ENCODE measurements at places on chromosomes 7 and 10.

GRCh38 chr7:133191787-133192186 lies 61.1 kb upstream of the EXOC4 start:
- DNase-seq = no peak

- no peak for DNase-seq
These were observed 352.7 kb downstream of the CXCL12 start for GRCh38 chr10:44032216-44032615.

DNA sequence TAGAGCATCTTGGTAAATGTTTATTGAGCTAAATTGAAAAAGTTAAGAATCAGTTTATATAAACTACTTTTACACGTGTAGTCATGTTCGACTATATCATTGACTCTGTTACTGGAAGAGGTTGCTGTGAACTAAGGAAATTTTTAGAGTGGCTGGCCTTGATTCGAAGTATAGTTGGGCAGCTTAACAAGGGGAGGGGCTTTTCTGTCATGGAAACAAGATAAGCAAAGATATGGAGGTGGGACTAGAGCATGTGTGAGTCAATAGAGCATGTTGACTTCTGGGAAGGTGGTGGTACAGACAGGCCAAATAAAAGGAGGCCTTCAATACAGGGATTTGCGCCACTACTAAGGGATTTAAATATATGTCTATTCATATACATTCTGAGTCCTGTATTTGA lies 7.6 kb downstream of the ATP5F1C start:
- no peak for DNase-seq

DNA sequence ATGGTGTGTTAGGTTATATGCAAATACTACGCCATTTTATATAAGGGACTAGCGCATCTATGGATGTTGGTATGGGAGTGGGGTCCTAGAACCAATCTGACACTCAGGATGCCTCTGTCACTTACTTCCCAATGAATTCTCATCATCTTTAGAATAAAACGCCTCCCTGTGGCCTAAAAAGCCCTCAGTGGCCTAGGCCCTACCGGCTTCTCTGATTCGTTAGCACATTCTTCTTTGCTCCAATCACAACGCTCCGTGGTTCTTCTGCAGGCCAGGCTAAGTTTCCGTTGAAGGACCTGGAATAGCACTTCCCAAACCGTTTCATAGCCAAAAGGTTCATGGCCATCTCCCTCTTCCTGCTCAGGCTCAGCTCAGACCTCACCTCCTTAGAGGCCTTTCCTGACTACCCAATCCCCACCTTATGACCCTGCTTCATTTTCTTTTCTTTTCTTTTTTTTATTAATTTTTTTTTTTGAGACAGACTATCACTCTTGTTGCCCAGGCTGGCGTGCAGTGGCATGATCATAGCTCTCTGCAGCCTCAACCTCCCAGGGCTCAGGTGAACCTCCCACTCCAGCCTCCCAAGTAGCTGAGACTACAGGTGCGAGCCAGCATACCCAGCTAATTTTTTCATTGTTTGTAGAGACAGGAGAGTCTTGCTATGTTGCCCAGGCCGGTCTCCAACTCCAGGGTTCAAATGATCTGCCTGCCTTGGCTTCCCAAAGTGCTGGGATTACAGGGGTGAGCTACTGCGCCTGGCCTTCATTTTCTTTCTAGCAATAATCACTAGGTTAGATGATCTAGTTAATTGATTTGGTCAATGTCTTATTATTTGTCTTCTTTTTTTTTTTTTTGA lies 24.5 kb upstream of the YWHAG start:
- no peak for DNase-seq

- DNase-seq = no peak
These were observed 44.3 kb downstream of the TET1 start for GRCh38 chr10:68604441-68604840.

DNA sequence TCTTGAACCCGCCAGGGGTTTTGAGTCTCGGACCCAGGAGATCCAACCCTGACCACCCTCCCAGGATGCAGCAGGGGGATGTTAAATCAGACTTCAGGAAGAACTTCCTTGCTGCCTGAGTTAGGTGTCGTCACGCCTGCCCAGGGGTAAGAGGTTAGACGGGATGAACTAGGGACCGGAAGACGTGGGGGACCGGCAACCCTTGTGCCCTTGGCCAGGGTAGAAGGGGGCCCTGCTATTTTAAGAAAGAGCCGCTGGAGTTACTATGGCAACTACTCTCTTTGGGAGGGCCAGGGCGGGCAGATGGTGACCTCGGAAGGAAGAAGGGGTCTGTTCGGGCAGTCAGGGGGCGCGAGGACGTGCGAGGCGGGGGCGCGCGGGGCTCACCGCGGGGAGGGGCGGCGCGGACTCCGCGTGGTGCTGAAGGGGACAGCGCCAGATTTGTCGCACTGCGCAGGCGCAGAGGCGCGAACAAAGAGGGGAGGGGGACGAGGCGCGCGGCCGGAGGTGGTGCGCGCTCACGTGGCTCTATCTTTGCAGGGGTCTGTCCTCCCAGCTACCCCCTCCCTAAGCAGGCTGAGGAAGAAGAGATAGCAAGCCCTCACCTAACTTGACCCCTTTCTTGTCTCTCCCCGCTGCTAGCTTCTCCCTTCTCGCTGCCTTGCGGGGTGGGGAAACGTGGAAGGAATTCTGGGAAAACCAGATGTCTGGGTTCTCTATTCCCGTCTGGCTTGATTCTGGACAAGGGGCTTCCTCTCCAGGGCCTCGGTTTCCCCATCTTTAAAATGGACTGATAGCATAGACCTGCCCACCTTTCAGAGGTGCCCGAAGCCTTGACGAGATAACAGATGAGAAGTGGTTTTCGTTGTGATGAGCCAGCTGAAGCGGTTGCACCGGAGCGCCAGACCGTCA lies 940 bp upstream of the PSD start:
- DNase-seq = peak; percentile 72

DNA sequence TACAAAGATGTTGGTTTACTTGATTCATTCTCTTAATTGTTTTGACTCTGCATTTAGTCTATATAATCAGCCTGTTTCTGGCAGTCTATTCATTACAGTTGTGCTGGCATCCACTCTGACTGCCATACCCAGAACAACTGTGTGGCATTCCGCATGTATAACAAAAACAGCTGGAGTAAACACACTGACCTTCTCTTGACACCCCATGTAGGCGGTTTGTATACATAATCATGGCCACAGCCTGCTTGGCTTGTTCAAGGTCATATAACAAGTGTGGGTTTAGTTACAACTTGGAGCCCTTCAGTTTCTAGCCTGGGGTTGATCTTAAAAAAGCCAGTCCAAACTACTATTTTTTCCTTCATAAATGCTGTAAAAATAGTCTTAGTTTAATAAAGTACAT lies 70.9 kb downstream of the MBL2 start:
- DNase-seq = no peak

GRCh38 chr10:87523731-87524130 lies 19.0 kb downstream of the MINPP1 start:
- DNase-seq = no peak

DNA sequence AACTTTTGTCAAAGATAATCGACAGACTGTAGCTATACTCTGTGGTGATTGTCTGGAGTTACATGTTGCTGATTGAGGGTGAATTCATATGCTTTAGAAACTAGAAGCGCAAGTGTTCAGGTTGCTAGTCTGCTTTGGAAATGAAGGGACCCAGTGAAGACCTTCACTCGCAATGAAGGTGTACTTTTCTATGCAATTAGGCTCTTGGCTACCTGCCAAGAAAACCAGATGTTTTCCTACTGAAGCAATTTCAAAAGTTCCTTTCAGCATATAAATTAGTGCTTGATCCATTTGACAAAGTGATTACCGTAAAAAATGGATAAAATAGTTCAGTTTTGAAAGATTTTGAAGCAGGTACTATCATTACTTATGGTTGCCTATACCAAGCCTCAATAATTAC lies 10.0 kb upstream of the STK31 start:
- DNase-seq = no peak

DNA sequence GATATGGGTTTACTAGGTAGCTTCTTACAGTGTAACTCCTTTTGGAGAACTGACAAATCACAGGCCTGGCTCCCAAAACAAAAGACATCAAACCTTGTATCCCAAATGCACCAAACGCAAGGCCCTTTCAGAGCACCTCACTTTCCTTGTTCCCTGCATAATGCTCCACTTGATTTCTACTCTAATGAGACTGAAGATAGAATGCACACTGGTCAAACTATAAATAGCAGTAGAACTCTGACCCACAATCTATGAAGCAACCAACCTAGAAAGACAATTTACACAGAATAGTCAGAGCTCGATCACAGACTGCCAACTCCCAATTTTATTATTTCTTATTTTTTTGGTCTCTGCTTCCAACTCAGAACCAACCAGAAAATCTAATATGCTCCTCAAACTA lies 214.4 kb downstream of the CACNA2D1 start:
- no peak for DNase-seq

DNA sequence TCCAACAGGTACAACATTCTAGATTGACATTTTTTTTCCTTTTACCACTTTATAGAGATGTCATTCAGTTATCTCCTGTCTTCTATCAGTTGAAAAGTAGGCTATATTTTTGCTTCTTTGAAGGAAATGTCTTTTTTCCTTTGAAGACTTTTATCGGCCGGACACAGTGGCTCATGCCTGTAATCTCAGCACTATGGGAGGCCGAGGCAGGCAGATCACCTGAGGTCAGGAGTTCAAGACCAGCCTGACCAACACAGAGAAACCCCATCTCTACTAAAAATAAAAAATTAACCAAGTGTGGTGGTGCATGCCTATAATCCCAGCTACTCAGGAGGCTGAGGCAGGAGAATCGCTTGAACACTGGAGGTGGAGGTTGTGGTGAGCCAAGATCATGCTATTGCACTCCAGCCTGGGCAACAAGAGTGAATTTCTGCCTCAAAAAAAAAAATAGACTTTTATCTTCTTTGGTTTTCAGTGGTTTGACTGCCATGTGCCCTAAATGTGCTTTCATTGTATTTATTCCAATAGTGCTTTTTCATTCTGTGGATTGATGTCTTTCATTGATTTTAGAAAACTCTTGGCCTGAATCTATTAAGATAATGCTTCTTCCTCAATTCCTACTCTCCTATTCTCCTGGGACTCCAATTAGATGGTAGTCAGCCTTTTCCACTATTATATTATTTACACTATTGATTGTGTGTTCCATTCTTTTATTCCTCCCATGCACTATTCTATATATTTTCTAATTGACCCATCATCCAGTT lies 84.6 kb downstream of the IMMP2L start:
- DNase-seq = no peak

DNA sequence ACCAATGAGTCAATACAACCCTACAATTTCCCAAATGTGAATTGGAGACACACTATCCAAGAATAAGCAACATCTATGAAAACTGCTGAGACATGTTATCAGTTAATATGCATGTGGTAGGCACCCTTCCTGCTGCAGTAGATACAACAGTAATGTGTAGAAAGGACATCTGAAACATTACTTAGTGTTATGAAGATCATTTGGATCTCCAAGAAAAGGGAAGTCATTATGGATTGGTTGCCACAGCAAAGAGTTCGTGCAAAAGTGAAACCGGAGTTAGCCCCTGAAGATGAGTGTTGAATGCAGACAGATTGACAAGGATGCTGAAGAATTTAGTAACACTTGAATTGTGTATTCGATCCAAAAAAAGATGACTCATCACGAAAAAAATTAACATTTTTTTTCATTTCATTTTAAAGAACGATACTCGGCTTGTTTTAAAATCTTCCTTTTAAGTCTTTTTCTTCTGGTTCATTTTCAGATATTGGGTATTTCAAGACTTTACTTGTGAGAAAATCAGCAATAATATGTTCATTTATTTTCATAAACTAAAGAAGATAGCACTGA lies 322.4 kb upstream of the KLF6 start:
- DNase-seq = no peak

- DNase-seq = no peak
These were observed 12.9 kb upstream of the VIM start for GRCh38 chr10:17214971-17215781.

DNA sequence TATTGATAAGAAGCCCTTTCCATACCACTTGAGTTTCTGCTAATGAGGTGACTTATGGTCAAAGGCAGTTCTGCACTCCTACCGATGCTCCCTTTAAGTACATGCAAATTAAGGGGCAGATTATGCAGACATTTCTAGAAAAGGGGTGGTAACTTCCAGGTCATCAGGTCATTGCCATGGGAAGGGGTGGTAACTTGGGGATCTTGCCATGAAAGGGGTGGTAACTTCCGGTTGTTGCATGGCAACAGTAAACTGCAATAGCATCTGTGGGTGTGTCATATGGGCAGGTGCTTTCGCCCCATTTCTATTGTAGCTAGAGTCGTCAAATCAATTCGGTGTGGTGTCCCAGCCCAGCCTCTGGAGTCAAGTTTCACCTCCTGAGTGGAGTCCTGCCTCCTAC lies 150.9 kb downstream of the UBE2H start:
- no peak for DNase-seq

DNA sequence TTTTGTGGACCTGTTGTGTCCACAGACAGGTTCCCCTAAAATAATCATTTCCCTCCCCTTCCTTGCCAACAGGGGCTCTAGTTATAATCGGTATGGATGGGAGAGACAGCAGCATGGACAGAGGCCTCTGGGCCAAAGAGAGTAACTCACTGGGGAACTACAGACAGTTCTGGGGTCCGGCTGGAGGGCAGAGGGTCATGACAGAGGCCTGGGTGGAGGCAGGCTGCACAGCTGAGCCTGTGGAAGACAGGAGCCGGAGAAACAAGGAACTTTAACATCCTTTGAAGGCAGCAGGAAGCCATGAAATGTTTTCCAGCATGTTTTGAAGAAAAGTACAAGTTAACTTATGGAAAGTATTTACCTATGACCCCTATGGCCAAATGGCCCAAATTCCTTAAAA lies 68.6 kb downstream of the PDIA4 start:
- DNase-seq = no peak

DNA sequence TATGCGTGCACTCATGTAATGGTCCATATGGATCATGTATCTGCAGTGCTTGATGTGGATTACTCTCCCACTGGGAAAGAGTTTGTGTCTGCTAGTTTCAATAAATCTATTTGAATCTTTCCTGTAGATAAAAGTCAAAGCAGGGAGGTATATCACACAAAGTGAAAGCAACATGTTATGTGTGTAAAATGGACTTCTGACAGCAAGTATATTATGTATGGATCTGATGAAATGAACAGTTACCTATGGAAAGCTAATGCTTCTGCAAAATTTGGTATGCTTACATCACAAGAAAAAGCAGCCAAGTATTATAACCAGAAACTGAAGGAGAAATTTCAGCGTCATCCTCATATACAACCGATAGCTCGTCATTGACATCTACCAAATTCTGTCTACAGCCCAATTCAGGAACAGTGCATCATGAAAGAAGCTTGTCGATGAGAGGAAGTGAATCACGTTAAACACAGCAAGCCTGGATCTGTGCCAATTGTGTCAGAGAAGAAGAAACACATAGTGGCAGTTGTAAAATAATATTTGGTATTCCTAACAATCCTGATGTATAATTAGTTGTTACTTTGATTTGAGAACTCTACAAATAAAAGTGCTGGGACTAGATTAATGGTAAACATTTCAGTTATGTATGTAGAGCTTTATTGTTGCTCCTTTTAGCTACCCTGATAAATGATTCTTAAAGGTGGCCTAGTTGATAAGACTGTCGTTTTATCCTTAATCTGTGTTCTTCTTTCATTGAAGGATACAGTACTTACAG lies 14.2 kb upstream of the SYPL1 start:
- peak; percentile 52 for DNase-seq

- DNase-seq = no peak
These were observed 15.6 kb downstream of the ASB13 start for GRCh38 chr10:5650664-5651387.

All from stimulated activated CD4-positive, alpha-beta T cell treated with anti-CD3 and anti-CD28 coated beads, Interleukin-4, amount 100 ng/mL, for 24 hours (primary cell).